Endodermal cell (in vitro differentiated cells): ENCODE measurements at places on chromosomes 12 and 14. TPM values are rescaled to one million over a fixed set of nuclear protein-coding genes. Genes with fewer than 3 reads are reported as not detected.
A peak's percentile ranks its signal among the peaks of the same experiment; 100 is the strongest.

- DNase-seq: no peak
These were observed 247.6 kb downstream of the RPAP3 start for GRCh38 chr12:47458279-47458678.

- DNase-seq: no peak
These were observed 88.1 kb downstream of the ITPR2 start for GRCh38 chr12:26744697-26745440.

GRCh38 chr14:89221109-89221810, 195.8 kb downstream of the FOXN3 start:
- no peak for DNase-seq

DNA sequence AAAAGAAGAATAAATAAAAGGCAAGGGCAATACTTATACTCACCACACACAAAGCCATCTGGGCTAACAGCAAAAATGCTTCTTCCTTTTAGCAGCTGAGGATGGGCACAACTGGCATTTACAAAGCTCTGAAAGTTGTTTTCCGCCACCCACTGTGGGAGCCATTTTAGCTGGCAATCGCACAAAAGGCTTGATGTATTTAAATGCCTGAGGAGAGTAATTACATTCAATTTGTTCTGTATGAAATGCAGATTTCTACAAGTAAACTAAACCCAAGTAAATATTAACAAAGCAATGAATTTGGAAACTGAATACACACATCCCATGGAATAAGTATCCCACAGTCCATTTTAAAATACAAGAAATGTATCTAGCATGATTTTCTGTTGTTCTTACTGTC, 37.5 kb downstream of the LRIG3 start:
- peak; percentile 69 for DNase-seq

- DNase-seq: no peak
These were observed 423.0 kb downstream of the FUT8 start for GRCh38 chr14:65835501-65835900.

Gene TMEM132C
- 0.23 to 0.53 TPM (median 0.33 TPM) in 3 replicates for total RNA-seq
